ENCODE measurements at places on chromosomes 1 and 21.
A peak's percentile ranks its signal among the peaks of the same experiment; 100 is the strongest.

- no peak for DNase-seq
Observed at GRCh38 chr1:36476945-36477344, 5.8 kb downstream of the CSF3R start.

- DNase-seq = peak; percentile 66
Observed at GRCh38 chr1:119582801-119583200, 65.3 kb downstream of the ZNF697 start.

- DNase-seq = no peak
Observed at GRCh38 chr1:186875896-186876835, 47.4 kb downstream of the PLA2G4A start.

DNA sequence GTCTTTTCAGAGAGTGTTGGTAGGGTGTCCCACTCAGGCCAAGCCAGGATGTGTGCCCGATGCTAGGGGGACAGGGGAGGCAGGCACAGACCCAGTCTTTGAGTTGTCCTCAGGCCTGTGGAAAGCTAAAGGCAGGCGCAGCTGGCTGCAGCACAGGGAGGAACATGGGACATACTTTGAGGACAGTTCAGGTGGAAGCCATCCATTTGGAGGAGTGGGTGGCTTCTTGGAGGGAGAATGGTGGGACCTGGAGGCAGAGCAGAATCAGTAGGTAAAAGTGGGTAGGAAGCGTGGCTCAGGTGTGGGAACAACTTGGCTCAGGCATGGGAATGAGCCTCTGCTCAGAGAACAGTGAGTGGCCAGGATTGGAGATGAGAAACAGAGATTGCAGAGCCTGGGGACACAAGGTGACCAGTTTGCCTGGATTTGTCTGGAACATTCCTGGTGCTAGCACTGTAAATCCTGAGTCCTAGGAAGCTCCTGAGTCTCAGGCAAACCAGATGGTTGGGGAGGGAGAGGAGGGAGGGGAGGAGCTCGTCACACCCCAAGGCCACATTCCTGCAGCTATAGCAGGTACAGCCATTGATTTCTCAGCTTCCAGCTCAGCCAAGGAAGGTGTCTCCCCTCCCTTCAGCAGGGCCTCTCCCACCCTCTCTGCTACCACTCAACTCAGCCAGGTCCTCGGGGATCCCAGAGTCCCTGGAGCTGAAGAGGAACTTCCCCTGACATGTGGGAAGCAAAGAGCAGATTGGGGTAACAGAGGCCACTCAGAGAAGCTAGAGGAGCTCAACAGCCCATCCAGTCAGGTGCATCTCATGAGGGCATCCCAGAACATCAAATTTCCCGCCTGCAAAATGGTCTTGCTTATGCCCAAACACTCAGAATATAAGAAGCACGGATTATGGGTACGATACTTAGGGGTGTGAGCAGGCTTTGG is 65.2 kb upstream of the TINAGL1 start:
- no peak for DNase-seq

DNA sequence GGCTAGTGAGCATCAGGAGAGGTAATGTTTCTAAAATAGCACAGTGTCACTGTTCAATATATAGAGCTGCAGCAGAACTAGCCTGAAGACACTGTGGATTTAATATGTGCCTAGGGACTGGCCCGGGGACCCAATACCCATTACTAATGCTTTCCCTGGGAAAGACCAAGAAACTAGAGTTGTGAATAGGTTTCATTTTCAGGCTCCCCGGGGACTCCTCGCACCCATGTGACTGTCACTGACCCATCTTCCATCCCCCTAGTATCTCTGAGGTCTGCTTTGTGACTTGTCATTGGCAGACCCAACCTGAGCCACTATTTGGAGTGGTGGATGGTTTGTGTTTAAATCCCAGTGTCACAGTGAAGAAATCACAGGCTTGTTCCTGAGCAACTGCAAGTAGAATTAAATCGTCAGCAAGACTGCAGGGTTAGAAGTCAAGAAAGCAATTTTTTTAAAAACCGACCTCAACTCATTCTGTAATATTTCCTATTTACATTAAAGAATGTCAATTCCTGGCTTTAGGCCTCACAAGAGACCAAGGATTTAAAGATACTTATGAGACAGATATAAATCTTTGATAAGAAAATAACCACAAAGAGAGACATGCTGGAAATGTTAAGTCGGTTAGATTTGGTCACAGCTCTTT is 130.0 kb upstream of the TNR start:
- no peak for DNase-seq

DNA sequence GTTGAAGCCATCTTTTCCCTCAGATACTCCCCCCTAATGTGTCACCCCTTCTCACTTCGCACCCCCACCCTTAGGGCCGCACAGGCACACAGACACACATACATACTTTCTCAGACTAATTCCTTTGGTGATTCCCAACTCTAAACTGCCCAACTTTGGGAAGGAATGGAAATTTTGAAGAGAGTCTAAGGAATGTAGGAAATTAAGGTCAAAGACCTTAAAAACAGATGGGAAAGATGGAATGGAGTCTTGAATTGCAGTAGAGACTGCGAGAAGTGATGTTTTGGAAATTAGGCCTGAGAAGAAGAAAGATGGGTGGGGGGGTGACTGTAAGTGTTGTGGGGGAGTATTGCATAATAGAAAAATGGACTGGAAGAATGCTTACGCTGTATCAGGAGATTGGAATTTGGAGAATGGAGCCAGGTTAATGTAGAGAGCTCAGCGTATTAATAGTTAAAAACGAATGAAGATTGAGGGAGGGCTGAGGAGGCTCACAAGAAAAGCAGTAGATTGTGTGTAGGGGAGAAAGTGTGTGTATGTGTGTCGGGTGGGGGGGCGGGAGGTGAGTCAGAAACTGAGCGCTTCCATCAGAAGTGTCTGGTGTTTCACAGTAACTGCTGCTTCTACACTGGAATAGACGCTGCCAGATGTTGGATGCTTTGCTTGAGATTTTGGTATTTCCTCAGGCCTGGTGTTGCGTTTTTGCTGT is 1.7 kb downstream of the PIP5K1A start:
- no peak for DNase-seq

DNA sequence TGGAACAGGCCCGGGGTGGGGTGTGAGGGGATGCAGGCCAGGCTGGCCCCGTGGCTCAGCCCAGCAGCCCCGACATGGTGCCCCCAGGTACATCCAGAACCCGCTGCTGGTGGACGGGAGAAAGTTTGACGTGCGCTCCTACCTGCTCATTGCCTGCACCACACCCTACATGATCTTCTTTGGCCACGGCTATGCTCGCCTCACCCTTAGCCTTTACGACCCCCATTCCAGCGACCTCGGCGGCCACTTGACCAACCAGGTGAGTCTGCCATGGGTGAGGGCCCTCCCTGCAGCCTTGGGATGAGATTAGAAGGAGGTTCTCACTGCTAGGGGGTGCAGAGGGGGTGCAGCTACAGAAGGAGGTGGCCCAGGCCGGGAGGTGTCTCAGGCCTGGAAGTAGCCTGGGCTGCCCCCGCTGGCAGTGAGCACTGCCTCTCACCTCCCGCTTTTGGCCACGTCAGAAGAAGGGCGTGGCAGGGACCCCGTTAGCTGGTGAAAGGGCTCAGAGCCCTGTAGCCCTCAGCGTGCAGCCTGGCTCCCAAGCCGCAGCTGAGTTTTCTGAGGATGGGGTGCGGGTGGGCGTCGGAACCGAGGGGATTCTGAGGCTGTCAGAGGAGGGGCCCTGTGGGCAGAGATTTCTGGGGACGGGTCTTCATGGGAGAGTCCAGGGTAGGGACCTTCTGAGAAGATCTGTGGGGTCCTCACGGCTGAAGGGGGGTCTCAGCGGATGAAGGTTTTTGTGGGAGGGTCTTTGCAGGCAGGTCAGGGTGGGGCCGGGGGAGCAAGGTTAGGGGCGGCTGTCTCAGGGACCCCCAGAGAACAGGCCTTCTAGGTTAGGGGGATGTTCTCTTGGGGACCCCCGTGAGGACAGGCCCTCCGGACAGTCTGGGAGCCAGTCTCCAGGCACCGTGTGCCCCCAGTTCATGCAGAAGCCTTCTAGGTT is 10.4 kb downstream of the TTLL10 start:
- no peak for DNase-seq

Measured in HEK293T (cell line).